ENCODE measurements at places on chromosomes 2 and 18. TPM values are rescaled to one million over a fixed set of nuclear protein-coding genes. Genes with fewer than 3 reads are reported as not detected.

GRCh38 chr18:71994273-71994672, 549.9 kb downstream of the CBLN2 start:
- no peak for DNase-seq

- DNase-seq: no peak
Observed at GRCh38 chr2:106161938-106162820, 31.9 kb downstream of the UXS1 start.

GRCh38 chr2:227576110-227576509, 22.6 kb upstream of the SCYGR2 start:
- DNase-seq: no peak

Gene CCNYL1
- total RNA-seq: 15.1 TPM

GRCh38 chr2:173991856-173992588, 26.8 kb upstream of the SP3 start:
- DNase-seq: no peak

DNA sequence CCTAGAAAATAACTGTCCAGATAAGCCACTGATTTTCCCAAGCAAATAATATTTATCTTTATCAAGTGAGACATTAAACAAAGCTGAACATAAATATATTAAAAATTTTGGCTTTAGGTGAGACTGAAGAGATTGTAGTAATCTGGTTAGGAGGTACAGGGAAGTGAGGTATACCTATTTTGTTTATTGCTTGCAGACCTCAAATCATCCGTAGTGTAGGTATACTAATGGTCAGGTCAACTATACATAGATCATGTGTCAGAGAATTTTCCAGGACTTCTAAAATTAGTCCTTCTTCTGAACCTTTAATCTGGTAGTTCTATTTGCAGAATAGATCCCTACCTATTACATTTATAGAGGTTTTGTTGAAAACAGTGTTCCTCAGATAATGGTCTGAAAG, 41.5 kb downstream of the SP140 start:
- no peak for DNase-seq

DNA sequence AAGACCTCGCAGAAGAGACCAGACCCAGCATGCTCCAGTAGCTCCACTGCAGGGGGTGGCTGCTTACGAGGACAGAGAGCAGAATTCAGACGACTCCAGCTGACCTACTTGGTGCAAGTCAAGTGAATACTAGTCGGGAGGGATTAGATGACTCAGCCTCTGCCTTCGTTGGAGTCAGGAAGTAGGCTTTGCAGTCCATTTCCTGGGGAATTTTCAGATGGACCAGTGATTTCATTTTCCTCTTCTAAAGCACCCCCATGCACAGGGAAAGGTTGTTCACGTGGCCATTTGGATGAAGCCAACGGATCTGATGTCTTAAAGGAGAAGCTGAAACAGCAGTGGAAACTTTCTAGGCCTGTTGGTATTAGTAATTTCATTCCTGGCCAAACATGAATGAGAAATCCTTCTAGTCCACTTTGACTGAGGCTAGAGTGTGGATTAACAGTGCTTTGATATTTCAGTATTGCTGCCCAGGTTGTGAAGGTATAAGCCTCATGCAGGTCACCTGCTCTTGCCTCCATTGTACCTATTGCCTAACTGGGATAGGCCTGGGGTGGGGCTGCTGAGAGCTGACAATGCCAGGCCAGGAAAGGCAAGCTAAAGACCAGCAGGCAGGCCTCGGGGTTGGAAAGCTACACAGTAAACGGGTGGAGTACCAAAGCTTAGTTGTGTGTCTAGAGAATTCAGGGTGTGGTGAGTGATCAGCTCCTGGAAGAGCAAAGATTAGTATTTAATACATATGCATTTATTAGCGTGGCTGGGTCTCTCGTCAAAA, 117.6 kb upstream of the FOSL2 start:
- DNase-seq: no peak

GRCh38 chr18:4391859-4392258, 63.2 kb downstream of the DLGAP1 start:
- no peak for DNase-seq

Gene DUSP19
- 3.5 TPM for total RNA-seq

Gene SP5
- total RNA-seq: 2.7 TPM

- DNase-seq: no peak
Observed at GRCh38 chr2:217451666-217452065, 551.1 kb downstream of the TNS1 start.

Gene KRTCAP3
- total RNA-seq: 26.1 TPM

Gene ACTG2
- 10.0 TPM for total RNA-seq

Gene TM4SF20
- not detected for total RNA-seq

Gene CD8B
- not detected for total RNA-seq

Gene CHRND
- total RNA-seq: not detected

DNA sequence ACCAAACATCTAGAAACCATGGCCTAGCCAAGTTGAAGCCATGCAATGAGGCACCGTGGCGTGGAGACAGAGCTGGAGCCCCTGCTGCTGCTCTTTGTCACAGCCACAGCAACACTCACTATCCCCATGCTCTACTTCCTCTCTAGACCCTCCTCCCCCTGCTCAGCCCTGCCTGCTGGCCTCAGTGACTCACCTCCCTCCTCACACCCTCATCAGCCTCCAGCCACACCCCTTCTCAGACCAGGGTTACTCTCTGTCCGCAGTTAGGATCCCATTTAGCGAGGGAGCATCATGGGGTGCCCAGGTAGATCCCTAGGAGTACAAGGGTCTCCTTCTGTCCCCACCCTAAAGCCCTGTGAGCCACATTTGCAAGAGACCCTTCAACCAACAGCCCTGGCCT, 25.4 kb upstream of the SOX11 start:
- DNase-seq: no peak

GRCh38 chr2:150351922-150352321, 135.5 kb downstream of the RND3 start:
- DNase-seq: no peak

- DNase-seq: no peak
Observed at GRCh38 chr2:145739681-145740080, 1219.8 kb upstream of the ZEB2 start.

Gene CABYR
- total RNA-seq: 13.7 TPM

- no peak for DNase-seq
Observed at GRCh38 chr18:3504637-3505036, 54.7 kb downstream of the TGIF1 start.

DNA sequence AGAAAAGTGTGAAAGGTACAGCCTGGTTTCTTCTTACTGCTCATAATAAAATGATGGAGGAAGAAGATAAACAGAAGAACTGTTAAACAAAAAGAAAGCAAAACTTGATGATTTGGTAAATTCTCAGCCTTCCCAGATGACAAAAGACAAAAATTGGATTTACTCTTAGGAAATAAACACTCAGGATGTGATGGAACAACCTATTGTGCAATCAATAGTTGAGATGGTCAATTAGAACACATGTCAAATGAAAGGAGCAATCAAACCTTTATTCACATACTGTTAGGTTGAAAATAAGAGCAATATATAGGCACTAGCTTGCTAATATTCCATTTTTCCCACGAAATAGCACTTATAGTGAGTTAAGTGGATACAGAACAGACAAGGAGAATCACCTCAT, 1174.0 kb upstream of the SLC39A10 start:
- DNase-seq: no peak

DNA sequence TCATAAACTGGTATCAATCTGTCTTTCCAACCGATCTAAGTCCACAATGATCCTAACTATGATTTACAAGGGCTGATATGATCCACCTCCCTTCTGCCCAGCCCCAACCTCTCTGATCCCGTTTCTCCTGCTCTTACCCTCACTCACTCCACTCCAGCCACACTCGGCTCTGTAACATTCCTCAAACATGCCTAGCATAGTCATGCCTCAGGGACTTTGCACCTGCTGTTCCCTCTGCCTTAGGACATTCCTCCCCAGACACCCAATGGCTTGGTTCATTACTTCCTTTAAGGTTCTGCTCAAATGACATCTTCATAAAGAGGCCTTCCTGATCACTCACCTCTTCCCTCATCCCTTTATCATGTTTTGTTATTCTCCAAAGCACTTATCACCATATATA, 9.2 kb downstream of the DUSP11 start:
- no peak for DNase-seq

DNA sequence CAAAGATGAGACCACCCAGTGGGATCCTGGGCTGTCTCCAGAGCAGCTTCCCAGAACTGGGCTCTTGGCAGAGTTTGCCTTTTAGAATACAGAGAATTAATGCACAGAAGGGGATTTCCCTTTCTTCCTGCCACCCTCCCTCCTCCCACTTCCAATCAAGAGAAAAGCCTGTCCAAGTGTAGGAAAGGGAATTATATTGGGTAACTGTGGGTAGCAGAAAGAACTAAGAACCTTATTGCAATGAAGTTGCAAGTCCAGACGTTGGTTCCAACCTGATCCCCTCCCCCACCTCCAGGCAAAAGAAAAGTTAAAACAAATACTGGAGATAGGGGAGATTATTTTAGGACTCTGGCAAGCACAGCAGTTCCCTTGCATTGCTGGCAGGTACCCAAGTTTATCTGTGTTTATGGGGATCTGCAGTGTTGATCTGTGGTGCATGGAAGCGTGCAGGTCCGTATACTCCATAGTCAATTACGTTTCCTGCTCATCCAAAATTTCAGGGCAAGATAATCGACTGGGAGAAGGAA, 114.3 kb downstream of the PRKCE start:
- DNase-seq: no peak

Gene NYAP2
- total RNA-seq: not detected

Gene SCN7A
- total RNA-seq: 2.2 TPM

GRCh38 chr2:27307545-27308358, 493 bp downstream of the UCN start:
- no peak for DNase-seq

DNA sequence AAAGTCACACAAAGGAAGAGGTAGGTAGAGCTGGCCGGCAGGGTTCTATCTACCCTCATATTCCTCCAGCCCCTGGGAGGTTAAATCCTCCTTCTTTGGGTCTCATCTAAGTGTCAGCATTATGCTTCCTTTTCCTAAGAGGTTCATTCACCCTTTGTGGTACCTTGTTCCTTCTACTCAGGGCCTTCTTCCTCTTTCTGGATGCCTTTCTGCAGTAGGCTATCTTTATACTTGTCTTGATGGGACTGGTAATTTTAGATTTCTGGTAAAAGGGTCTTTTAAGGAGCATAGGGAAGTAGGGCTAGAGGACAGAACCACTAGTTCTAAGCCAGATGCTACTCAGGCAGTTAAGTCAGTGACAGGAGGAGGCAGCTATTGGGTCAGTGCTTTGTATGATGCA, 13.7 kb upstream of the TNP1 start:
- no peak for DNase-seq

GRCh38 chr18:34752056-34752455, 42.0 kb downstream of the DTNA start:
- DNase-seq: no peak

DNA sequence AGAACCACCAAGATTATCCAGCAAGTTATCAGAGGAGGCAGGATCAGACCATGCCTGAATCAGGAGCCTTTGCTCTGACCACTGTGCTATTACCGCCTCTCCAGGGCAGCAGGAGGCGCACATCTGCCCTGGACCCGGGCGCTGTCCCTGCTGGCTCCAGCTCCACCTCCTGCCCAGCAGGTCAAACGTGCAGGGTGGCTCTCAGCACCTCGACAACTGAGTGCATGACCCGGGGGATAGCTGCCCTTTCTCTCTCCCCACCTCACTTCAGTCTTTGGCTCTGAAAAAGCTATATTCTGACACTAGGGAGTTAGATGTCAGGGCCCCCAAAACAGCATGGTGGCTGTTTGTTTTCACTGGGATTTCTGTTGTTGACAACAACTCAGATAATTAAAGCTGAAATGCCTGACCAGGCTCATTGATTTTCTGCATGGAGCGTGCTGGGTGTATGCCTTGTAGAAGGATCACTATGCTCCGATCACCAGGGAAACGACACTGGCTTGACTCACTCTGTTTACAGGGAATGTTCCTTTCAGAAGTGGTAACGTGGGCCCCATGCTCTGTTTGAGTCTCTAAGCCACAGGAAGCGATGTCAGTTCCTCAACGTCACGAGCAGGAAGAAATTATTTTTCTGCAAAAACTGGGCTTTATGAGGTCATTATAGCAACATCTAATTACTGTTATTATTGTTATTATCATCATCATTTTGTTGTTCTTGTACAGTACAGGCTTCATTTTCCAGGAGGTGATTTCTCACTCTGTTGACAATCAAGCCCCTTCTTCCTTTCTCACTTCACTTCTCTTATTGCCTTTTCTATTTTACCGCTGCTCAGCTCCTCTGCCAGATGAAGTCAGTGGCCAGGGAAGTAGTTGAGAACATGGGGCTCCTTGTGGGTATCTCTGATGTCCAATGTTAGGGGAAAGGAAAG, 125.6 kb downstream of the PLB1 start:
- no peak for DNase-seq

Gene SGO2
- total RNA-seq: 9.2 TPM

DNA sequence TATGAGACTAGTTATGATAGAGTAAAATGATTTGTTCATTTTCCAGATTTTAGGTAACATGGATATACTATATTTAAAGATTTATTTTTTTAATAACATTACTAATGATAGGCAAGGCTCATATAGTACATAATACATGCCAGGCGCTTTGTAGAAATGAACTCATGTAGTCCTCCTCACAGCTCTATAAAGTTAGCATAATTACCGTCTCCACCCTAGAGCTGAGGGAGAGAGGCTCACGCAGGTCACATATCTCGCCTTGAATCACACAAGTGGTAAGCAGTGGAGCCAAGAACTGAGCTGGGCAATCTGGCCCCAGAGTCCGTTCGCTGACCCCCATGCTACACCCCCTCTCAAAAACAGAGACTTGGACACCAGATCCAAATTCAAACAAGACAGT, 222.5 kb downstream of the FAM210A start:
- no peak for DNase-seq
